Activated naive CD4-positive, alpha-beta T cell treated with Interleukin-2 at 50 U/mL for 16 hours (primary cell): ENCODE measurements at places on chromosomes 6 and 20.

DNA sequence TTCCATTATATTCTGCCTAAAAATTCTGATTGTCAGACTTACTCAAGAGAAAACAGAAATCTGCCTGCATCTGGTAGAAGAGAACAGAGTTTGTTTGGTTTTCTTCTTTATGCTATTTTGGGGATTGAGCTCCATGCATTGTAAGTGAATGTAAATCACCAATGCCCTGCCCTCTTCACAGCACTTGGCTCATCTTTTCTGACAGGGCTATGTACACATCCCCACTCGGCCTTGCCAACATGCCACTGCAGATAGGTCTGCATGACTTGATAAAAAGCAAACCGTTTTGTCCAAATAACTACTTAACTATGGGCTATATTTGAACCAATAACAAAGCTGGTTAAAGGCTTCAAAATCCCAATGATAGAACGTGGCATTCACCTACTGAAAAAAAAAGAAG lies 117.7 kb downstream of the IBTK start:
- no peak for DNase-seq

GRCh38 chr20:43909211-43909610 lies 5.4 kb upstream of the TOX2 start:
- DNase-seq = no peak

- no peak for DNase-seq
Observed at GRCh38 chr6:32176476-32177182, 745 bp upstream of the AGPAT1 start.

- DNase-seq = no peak
Observed at GRCh38 chr20:2397595-2398145, 17.0 kb downstream of the TGM6 start.

DNA sequence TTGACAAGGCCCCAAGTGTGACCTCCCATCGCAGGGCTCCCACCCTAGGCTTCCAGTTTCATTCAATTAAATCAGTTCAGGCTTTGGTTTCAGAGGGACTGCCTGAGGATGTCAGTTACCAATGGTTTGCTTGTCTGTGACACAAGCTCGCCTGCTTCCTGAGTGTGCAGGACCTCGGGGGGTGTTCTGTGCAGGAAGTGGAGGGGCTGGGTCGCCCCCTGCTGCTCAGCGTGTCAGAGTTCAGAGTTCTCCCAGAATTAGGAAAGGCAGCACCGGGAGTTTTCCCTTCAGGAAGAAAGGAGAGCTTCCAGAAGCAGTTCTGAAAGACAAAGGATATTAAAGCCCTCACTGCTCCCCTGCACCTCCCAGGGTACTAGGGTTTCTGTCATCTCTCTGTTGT lies 50.8 kb upstream of the TGM3 start:
- DNase-seq = no peak

GRCh38 chr6:153677522-153677921 lies 361.5 kb upstream of the OPRM1 start:
- no peak for DNase-seq

DNA sequence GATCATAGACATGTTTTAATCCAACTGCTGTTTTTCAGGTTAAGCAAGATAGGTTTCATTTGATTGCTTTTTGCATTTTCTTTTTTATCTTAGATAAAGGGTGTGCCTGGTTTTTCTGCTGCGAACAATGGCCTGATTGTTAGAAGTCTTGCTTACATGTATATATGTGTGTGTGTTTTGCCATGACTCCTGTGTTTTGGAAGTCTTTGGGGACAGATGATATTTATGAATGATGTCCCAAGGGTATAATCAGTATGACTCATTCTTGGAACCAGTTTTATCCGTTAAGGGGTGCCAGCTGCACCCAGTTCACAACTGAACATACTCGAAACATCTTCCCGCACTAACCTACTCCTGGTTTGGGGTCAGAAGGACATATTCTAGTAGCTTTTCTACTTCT lies 230.1 kb upstream of the SUPT3H start:
- no peak for DNase-seq

- DNase-seq = no peak
Observed at GRCh38 chr6:101516578-101516977, 123.1 kb downstream of the GRIK2 start.
